Putamen (tissue), 1 donor: ENCODE measurements at places on chromosomes 1 and 21.

- DNase-seq, result no peak
Measured at GRCh38 chr1:209513226-209513625, 70.3 kb upstream of the CAMK1G start.

DNA sequence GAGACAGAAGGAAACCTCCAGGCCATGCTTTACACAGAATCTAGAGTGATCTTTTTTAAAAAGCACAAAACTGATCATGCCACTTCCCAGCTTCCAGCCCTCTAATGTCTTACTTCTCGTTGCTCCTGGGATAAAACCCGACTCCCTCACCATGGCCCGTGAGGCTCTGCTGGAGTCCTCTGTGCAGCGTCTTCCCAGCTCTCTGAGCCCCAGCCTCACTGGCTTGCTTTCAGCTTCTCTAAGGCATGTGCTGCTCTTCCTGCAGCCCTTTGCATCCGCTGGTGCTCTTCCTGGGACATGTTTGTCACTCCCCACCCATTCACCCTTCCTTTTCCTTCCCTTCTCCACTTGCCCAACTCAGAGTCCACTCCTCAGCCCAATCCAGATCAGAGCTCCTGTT is 184.1 kb downstream of the AK5 start:
- no peak for DNase-seq

GRCh38 chr1:55021942-55022546 is 17.3 kb upstream of the PCSK9 start:
- DNase-seq, result peak; percentile 18

- DNase-seq, result no peak
Measured at GRCh38 chr1:173213665-173214064, 6.5 kb upstream of the TNFSF4 start.

DNA sequence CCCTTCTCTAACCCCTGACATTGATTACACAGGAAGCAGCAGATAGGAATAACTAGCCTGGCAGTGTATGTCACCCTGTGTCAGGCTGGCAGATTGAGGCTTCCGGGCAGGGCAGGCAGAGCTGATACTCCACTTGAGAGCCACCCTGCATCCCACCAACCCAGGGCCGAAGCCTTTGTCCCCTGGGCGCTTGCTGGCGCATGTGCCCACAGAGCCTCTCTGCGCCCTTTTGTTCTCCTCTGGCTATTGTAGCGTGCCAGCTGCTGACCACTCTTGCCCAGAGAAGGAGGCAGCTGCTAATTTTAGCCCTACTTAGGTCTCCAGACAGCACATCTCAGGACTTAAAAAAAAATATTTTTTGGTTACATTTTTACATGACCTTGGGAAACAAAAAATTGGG is 304.9 kb downstream of the HHAT start:
- peak; percentile 70 for DNase-seq

GRCh38 chr21:41817877-41818855 is 51.3 kb upstream of the RIPK4 start:
- no peak for DNase-seq
